HepG2 (cell line): ENCODE measurements at places on chromosomes 13 and 19.

GRCh38 chr13:94674609-94675348 lies 37.6 kb downstream of the SOX21 start:
- DNase-seq: peak; percentile 59

DNA sequence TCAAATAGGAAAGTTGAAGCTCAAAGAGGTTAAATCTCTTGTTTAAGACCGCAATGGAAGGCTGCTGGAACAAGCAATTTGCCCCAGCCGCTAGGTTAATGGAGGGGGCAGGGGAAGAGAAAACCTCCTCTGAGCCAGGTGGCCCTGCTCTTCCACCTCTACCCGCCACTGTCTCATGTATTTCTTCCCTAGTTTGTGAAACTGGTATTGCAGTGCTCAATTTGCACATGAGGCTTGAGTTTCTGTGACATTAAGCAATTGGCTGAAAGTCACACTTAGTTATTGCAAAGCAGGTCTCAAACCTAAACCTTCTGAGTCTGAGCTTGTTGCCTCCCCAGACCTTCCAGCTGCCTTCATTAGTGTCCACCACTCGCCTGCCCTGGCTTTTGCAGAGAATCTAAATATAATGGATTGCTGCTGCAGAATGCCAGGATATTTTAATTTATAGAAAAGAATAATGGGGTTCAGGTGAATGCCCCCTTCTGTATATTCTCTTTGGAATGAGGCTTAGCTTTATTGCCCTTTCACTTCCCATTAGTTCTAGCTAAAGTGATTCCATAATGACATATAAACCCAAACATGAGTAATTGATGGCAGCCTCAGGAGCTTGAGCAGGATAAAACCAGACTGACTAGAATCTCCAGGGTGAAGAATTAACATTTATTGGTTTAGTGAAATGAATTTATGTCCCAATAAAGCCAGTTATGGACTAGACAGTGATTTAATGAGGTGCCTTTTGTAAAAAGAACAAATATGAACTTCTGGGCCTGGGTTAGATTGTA lies 27.0 kb upstream of the OLFM4 start:
- DNase-seq: no peak

GRCh38 chr13:76009267-76009890 lies 373.2 kb downstream of the LMO7 start:
- no peak for DNase-seq

DNA sequence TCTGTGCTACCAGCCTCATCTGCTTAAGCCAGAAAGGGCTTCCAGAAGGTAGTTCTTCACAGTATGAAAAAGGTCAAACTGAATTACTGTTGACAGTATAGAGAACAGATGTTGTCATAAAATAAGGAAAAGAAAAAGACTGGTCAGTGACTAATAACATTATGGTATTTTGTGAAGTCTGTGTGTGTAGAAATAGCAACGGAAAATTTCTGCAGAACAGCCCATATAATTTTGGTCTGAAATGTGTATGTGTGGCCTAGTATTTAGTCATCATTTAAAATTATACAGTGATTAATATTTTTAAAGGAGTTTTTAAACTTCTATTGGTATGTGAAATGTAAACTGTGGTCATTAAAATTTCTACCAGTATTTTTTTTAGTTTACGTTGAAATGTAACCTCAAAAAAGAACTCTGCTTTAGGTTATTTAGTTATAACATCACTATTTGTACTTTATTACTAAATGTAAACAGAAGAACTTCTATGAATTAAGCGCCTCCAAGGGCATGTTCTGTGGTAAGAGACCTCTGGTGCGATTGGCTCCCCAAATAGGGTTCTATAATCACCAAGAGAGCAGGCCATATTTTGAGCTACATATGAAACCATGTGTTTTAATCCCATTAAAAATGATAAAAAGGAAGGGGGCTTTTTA lies 3.3 kb upstream of the GPR183 start:
- no peak for DNase-seq

DNA sequence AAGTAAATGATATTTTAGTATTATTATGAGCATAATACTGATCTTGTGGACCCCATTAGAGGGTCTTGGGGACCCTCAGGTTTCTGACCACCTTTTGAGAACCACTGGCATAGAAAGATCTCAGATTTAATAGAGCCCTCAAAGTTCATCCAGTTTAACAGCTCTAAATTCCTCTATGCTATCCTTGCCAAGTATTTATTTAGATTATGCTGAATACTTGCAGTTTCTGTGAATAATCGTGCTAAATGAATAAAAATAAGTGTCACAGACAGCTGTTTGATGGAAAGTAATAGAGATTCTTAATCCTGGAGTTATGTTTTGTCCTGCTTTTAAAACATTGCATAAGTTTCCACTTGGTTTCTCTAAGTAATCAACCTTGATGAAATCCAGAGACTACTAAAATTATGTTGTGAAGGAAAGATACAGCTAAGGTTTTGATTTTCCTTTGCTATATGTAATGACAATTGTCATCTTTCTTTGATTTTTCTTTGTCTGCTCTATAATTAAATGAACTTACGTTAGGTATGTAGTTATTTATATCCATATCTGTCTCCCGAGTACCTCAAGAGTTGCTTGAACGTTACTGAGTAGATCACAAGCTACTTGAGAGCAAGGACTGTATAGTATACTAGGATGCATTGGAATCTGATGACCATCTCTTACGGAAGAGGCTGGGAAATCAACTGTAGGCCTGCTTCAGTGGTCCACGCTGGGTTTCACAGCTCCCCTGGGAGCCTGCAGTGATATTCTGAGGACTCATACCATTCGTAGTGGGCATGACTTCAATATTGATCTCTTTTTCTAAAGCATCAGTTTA lies 5.7 kb downstream of the ABHD13 start:
- no peak for DNase-seq

- no peak for DNase-seq
Observed at GRCh38 chr13:41802043-41802683, 158.7 kb downstream of the VWA8 start.

DNA sequence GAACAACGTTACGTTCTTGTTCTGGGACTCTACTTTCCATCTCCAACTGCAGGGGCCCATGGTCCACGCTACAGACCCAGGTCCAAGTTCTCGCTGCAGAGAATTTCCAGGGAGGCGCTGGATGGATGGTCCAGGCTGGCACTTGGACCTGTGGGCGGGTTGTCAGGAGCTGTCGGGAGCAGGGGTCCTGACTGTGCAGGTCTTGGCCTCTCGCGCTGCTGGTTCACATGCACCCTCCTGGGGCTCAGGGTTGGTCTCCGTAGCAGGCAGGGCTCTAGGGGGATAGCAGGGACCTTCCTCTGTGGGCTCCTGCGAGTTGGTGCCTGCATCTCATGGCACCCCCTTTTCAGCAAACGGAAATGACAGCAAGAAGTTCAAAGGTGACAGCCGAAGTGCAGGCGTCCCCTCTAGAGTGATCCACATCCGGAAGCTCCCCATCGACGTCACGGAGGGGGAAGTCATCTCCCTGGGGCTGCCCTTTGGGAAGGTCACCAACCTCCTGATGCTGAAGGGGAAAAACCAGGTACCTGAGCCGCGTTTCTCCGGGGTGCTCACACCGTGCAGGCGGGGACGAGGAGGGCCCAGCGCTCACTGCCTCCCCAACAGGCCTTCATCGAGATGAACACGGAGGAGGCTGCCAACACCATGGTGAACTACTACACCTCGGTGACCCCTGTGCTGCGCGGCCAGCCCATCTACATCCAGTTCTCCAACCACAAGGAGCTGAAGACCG lies 6.6 kb downstream of the PTBP1 start:
- DNase-seq: no peak

DNA sequence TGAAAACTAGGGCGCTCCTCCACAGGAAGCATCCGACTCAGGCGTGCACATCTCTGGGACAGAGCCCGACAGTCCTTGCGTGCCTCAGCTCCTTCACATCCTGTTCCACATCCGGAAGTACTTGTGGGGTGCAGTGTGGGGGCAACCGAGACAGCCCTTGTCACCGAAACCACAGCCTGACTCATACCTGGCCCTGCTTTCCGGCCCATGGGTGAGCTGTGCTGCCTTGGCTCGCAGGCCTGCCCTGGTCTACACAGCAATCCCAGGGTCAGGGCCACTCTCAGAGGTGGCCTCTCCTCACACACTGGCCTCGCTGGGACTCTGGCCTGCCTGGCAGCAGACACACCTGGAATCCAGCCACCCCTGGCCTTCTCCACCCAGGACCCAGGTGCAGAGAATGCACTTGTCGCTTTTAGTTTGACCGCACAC lies 100.4 kb downstream of the STK24 start:
- DNase-seq: no peak

DNA sequence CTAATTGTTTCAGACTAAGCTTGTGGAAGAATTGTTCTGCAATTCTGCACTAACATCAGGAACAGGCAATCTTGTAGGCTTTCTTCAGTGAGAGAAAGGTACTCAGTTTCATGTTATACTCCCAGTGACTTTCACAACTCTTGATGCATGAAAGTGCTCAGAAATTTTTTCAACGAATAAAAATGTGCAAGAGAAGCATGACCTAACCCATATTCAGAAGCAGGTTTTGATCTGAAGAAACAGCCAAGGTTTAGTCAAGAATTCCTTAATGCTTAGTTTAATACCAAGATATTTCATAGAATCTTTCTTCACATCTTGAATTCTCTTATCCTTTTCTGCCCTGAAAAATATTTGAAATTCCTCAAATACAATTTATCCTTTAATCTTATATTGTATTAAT lies 197.2 kb upstream of the CSNK1A1L start:
- DNase-seq: no peak

DNA sequence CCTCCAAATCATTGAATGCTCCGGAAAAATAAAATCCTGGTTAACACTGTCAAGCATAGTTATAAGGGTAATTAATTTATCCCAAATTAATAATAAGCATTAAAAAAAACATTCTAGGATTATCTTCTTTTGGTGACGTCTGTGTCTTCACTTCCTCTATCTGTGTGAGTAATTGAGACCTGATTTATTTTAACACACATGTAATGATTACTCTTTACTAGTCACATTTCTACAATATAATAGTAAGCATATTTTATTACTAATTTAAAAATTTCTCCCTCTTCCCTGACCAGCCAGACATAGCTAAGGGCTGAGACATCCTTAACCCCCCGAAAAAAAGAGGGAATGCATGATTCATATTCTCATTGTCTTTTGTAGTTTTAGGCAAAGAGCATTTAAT lies 2.3 kb downstream of the FNDC3A start:
- DNase-seq: no peak

GRCh38 chr13:109840201-109840892 lies 54.0 kb upstream of the IRS2 start:
- no peak for DNase-seq

DNA sequence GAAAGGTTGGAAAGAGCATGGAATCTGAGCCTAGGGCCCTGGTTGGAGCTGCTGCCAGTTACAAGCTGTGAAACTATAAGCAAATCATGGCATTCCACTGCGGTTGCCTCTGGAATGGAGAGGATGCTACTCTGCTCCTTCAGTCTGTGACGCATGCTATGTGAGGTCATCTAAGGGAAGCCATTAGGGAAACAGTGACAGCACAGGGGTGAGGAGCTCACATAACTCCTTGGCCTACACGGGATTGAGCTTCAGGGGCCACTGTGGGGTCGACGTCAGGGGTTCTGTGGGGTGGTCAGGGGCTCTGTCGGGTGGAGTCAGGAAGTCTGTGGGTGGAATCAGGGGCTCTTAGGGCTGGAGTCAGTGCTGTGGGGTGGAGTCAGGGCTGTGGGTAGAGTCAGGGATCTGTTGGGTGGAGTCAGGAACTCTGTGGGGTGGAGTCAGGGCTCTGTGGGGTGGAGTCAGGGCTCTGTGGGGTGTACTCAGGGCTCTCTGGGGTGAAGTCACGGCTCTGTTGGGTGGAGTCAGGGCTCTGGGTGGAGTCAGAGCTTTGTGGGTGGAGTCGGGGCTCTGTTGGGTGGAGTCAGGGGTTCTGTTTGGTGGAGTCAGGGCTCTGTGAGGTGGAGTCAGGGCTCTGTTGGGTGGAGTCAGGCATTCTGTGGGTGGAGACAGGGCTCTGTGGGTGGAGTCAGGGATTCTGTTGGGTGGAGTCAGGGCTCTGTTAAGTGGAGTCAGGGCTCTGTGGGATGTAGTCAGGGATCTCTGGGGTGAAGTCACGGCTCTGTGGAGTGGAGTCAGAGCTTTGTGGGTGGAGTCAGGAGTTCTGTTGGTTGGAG lies 35.8 kb upstream of the MEDAG start:
- no peak for DNase-seq

GRCh38 chr19:29107831-29108230 lies 105.1 kb downstream of the UQCRFS1 start:
- no peak for DNase-seq

- DNase-seq: no peak
Observed at GRCh38 chr13:50707628-50708027, 135.9 kb downstream of the DLEU7 start.

GRCh38 chr19:50510121-50510670 lies 795 bp downstream of the JOSD2 start:
- no peak for DNase-seq

GRCh38 chr19:55581823-55582223 lies 1.2 kb upstream of the ZNF579 start:
- peak; percentile 92 for DNase-seq

GRCh38 chr19:41599175-41599966 lies 23.4 kb downstream of the CEACAM21 start:
- DNase-seq: no peak

- no peak for DNase-seq
Observed at GRCh38 chr13:46339035-46339666, 47.9 kb downstream of the RUBCNL start.

- no peak for DNase-seq
Observed at GRCh38 chr19:4059891-4060620, 6.6 kb downstream of the ZBTB7A start.

DNA sequence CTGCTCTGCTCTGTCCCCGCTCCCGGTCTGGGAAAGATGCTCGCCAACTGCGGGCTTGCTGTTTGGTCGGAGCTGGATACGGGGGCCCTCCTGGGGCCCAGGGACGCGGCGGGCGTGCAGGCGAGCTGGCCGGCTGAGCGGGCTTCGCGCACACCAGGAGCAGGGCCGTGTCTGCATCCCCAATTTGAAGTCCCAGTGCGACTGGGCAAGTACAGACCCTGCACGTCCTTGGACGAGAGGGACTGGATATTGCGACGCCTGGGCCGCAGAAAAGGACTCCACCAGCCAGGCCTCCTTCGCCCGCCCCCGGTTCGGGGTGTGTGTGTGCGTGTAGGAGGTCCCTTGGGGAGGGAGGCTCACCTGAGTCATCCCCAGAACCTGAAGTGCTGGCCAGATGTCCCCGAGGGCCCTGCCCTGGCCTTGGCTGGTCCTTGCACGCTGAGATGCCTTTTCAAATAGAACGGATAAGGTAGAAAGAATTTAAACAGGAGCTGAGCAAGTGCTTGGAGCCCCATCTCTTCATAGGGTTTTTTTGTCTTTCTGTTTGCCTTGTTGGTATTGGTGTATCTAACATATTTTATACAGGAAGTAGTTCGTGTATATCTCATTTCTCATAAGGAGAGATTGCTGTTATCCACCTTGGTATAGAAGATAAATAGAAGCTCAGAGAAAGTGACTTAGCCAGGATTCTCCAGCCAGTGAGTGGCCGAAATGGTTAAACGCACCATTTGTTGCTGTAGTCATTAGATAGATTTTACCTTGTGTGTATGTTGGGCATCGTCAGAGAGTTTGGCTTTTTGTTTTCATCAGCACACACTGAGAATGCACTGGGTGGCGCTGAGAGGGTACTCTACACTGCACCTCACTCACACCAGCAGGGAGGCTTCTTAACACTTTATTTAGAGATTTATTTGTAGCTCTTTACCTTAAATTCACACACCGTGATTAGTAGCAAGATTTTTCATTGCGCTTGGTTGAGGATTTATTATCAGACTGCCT lies 1.1 kb downstream of the NAXD start:
- DNase-seq: peak; percentile 26
